ENCODE measurements at places on chromosomes 7 and 10.

GRCh38 chr7:80147543-80148391, 13.1 kb downstream of the GNAI1 start:
- DNase-seq = peak; percentile 49

DNA sequence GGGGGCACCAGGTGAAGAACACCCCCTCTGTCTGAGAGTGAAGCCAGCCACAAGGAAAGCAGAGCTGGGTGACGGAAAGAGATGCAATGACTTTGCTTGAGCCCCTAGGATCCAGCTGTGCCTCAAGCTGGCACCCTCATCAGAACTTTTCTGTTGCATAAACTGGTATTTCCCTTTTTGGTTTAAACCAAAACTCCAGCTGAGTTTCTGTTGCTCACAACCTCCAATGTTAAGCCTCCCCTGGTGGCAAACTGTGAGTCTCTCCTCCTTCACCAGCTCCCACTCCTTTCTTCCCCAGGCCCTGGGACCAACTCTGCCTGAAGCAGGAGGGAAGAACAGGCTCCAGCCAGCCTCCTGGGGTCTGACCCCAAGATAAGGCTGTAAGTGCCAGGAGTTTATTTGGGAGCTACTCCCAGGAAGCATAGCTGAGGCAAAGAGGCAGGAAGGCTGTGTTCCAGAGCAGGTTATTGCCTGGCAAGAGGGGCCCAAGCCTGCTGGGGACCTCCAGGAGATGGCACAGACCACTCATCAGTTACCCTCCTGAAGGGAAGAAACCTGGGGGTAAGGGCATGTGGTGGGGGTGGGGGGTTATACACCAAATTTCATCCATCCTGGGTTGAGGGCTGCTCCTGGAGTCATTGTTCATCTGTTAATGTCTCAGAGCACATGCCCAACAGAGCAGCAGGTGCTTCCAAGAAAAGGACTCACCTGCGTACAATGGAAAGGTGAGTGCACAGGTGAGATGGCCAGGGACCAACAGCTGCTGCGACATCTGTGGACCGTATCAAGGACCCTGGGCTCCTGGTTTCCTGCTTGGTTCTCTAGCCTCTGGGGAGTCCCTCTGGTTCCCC, 73.3 kb upstream of the NANOS1 start:
- DNase-seq = no peak

DNA sequence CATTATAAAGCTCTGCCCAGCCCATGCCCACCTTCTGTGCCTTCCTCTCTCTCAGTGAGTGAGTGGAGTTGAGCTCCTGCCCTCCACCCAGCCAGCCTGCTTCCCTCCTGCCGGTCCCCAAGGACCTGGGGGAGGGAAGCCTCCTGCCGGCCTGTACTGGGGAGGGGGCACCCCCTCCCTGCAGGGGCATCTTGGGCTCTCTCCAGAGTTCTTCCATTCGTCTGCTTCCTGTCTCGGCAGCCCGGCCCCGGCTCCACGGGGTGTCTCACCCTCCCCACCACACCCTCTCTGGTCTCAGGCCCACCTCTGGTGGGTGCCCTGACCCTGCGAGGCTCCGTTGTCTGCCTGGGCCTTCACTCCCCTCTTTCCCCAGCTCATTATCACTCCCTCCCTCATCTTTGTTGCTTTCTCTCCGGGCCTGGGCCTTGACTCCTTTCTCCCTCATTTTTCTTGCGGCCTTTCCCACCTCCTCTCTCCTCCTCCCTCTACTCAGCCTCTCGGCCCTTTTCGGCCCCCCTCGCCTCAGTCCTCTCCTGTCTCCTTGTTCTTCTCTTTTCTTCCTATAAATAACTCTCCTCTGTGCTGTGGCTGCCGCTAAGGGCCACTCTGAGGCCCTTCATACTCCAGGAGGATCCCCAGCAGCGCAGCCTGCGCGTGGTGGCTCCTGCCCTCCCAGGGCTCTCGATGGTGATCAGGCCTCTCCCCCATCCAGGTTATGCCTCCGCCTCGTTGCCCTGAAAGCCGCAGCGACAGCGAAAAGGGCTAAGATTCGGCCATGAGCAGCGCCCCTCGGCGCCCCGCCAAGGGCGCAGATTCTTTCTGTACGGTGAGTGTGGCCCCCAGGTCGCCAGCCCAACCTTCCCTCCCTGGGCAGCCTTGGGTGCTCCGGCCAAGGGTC, 2.1 kb downstream of the SLC4A2 start:
- DNase-seq = no peak

GRCh38 chr7:127404286-127405072, 12.0 kb upstream of the ZNF800 start:
- no peak for DNase-seq

DNA sequence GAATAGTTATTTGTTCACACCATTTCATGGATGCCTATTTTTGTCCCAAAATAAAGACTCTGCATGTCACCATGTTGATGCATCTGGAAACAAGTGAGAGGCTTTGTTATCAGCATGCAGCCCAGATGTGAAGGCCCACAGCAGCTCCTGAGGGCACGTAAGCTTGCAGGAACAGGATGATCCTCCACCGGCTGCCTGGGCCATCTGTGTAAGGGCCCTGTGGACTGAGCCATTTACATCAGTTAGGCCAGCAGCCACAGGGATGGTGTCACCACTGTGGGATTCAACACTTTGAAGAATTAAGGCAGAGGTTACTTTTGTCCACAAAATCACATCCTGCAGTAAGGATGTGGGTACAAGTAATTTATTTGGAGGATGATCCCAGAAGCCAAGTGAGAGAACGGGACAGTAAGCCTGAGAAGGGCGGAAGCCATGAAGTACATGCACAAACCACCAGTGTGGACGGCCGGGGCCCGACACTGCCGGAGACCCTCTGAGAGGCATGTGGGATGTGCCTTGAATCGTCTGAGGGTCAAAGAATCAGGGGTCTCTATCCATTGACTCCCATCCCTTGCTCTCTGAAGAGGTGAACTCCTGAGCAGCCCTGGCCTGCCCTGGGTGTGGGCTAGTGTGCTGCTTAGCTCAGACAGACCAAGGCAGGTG, 609.7 kb downstream of the DNAJB6 start:
- DNase-seq = no peak

GRCh38 chr10:101894266-101894665, 50.7 kb upstream of the KCNIP2 start:
- DNase-seq = no peak

DNA sequence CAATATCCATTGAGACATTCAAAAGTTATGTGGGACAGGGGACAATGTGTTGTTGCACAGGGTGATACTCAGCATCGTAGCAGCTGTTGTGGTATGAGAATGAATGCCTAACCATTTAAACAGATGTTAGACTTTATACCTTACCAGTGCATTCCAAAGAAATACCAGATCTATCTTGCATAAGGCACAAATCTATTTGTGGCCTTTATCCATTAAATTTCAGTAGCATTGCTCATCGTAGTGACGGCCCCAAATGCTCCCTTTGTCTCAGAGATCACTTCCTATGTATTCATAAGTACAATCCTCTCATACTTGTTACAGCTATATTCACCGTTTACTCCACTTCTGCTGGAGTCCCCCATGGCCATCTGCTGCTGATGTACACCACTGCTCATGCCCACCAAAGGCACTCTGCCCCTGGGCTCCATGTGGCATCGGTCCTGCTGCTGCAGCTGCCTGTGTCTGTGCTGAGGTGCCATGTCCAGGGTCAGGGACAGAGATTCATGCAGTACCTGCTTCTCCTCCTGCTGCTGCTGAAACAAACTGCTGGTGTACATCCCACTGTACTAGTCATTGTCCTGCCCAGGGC, 96.3 kb downstream of the CPED1 start:
- DNase-seq = peak; percentile 71

GRCh38 chr7:124893140-124893827, 36.3 kb downstream of the POT1 start:
- no peak for DNase-seq

GRCh38 chr10:44060221-44060620, 324.7 kb downstream of the CXCL12 start:
- DNase-seq = no peak

All from SW 1271 (cell line).